ENCODE measurements at places on chromosomes 13 and 19.
A peak's percentile ranks its signal among the peaks of the same experiment; 100 is the strongest.

GRCh38 chr19:9431475-9431874 is 3.9 kb downstream of the ZNF266 start:
- DNase-seq, result peak; percentile 50

DNA sequence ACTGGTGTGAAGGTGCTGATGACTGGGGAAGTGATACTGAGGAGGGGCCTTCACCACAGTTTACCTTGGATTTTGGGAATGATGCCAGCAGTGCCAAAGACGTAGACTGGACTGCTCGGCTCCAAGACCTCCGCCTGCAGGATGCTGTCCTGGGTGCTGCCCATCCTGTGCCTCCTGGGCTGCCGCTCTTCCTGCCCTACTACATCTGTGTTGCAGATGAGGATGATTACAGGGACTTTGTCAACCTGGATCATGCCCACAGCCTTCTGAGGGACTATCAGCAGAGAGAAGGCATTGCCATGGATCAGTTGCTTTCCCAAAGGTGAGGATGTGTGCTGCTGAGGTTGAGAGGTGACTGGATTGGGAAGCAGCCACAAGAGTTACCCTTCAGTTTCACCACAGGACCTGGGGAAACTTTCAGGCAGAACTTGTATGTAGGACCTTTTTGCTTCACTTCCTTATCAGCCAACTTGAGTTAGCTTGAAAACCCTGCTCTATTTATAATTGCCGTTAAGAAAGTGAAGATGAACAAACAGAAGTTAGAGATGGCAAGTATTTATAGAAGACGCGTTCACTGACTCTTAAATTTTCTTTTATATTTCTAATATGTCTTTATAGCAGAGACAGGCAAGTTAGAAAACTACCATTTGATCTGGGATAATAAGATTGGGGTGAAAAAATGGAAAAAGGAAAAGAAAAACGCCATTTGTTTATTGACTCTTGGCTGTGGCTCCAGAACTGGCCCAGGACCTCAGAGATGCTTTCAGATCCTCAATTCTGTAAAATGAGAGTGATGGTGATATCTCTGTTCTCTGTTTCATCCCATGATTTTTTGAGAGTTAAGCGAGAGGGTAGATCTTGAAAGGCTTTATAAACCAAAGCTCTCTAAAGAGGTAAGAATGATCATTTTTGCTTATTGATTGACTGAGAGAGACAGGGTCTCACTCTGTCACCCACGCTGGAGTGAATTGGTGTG is 5.3 kb downstream of the PDCD2L start:
- no peak for DNase-seq

DNA sequence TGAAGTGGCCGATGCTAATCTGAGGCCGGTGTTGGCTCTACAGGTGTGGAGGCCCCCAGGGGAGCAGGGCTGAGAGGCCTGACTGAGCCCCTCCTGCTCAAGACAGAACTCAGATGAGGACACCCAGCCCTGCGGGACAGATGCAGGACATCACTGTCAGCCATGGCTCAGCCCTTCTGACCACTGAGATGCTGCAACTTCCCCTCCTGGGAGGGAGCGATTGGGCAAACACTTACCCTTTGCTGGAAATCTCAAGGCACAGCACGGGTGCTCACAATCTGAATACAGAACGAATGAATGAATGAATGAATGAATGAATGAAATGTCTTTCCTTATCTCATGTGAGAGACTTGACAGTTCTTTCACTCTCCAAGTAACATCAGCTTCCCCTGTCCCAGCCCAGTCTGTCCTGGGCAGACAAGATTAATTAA is 3.5 kb upstream of the SIGLEC7 start:
- DNase-seq, result no peak

DNA sequence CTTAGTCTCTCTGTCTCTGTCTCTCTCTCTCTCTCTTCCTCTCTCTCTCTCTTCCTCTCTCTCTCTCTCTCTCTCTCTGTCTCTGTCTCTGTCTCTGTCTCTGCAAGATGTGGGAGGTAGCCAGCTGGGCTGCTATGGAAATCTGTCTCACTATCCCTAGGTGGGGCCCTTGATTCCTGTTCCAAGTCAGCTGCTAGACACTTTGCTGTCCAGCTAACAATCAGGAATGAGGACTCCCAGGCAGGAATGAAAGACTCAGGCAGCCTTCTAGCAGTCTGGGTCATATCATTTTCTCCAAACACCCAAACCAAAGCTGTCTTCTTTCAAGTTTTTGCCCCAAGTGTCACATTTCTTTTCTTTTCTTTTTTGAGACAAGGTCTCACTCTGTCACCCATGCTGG is 23.2 kb downstream of the CATSPERD start:
- DNase-seq, result no peak

GRCh38 chr13:40975441-40975840 is 43.7 kb downstream of the ELF1 start:
- DNase-seq, result no peak

DNA sequence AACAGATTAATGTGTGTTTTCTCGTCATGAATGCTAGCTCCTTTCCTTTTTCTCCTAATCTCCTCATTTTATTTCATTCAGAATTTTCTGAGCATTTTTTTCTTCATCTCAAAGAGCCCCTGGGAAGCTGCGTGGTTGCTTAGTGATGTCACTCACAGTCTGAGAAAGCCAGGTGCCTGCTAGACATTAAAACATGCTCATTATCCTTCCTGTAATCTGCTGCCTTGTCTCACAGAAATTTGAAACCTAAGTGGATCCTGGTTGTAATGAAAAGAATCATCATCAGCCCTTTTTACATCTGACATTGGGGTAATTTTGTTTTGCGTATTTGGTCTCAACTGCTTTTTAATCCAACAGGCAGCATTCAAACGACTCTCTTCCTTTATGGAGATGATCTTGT is 108.2 kb upstream of the RNF113B start:
- DNase-seq, result no peak
